ENCODE measurements at places on chromosomes 5 and 9. TPM values are rescaled to one million over a fixed set of nuclear protein-coding genes. Genes with fewer than 3 reads are reported as not detected.

GRCh38 chr5:163079618-163080017, 357.8 kb upstream of the CCNG1 start:
- H3K27me3 ChIP-seq: no peaks in the 10 kb centered on the region
- no peak for DNase-seq
- no peak overlapping the region for H3K4me3 ChIP-seq
- H3K4me1 ChIP-seq: no peaks in the 10 kb centered on the region
- H3K27ac ChIP-seq: no peak overlapping the region
- no peaks in the 10 kb centered on the region for H3K36me3 ChIP-seq

DNA sequence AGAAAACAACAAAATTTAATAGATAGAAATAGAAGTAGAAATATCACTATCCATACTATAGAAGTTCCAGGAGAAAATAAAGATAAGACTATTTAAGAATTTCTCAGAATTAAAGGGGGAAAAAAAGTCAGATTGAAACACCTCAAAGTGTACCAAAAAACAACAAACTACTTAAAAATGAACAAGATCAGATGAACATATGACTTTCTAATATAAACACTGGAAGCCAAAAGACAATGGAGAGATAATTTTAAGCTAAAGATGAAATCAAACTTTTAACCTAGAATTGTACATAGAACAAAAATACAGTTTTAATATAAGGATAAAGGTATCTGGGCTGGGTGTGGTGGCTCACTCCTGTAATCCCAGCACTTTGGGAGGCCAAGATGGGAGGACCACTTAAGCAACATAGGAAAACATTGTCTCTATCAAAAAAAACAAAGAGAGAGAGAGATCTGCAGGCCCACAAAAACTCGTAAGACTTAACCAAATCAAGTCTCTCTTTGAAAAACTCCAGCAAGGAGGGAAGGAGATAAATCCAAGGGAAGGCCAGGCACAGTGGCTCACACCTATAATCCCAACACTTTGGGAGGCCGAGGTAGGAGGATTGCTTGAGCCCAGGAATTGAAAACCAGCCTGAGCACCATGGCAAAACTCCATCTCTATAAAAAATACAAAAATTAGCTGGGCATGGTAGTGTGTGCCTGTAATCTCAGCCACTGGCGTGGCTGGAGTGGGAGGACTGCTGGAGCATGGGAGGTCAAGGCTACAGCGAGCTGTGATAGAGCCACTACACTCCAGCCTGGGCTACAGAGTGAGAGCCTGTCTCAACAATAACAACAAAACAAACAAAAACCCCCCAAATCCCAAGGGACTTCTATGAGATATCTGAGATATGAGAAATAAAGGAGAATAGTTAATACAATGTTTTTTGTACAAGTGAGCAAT, 32.4 kb downstream of the ABHD17B start:
- no peak for DNase-seq
- H3K27me3 ChIP-seq: no peaks in the 10 kb centered on the region
- H3K4me1 ChIP-seq: peaks cover 2% of the 10 kb centered on the region
- no peak overlapping the region for H3K4me3 ChIP-seq

GRCh38 chr5:144207875-144208444, 37.3 kb downstream of the KCTD16 start:
- H3K27ac ChIP-seq: no peak overlapping the region
- H3K4me1 ChIP-seq: no peaks in the 10 kb centered on the region
- no peaks in the 10 kb centered on the region for H3K36me3 ChIP-seq
- peaks cover 24% of the 10 kb centered on the region for H3K27me3 ChIP-seq
- no peak overlapping the region for H3K4me3 ChIP-seq
- no peak for DNase-seq

DNA sequence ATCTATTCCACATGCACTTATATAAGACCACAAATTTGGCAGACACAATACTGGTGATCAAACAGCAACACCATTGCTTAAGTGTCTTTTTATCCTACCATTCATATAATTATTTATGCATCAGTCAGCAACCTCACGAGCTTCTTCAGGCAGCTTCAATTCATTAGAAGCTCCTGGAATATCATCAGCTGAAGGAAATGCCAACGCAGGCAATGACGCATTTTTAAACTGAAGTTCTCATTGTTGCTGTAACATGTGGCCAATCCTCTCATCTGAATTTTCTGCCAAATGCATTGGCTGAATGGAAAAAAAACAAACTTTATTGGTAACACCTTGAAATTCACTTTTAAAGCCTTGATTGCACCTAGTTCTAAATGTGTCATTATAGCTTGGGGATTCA, 376.4 kb upstream of the RGMB start:
- no peaks in the 10 kb centered on the region for H3K36me3 ChIP-seq
- no peaks in the 10 kb centered on the region for H3K27me3 ChIP-seq
- no peak overlapping the region for H3K27ac ChIP-seq
- no peak for DNase-seq
- H3K4me1 ChIP-seq: no peaks in the 10 kb centered on the region
- no peak overlapping the region for H3K4me3 ChIP-seq

DNA sequence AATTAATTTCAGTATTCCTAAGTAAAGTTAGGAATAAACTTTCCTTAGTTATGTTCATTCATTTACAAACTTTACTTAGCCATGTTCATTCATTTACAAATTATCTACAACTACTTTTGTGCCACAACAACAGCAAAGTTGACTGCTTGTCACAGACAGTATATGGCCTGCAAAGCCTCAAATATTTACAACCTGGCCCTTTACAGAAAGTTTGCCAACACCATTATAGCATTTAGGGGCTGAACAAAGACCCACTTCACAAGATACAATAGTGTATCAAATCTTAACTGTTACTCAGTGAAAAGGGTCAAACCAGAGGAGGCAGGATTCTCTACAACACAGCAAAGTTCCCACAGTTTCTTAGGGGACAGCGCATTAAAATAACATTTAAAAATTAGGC, 9.7 kb upstream of the OTULINL start:
- no peaks in the 10 kb centered on the region for H3K27me3 ChIP-seq
- H3K4me1 ChIP-seq: no peaks in the 10 kb centered on the region
- H3K36me3 ChIP-seq: no peaks in the 10 kb centered on the region
- H3K4me3 ChIP-seq: no peak overlapping the region

DNA sequence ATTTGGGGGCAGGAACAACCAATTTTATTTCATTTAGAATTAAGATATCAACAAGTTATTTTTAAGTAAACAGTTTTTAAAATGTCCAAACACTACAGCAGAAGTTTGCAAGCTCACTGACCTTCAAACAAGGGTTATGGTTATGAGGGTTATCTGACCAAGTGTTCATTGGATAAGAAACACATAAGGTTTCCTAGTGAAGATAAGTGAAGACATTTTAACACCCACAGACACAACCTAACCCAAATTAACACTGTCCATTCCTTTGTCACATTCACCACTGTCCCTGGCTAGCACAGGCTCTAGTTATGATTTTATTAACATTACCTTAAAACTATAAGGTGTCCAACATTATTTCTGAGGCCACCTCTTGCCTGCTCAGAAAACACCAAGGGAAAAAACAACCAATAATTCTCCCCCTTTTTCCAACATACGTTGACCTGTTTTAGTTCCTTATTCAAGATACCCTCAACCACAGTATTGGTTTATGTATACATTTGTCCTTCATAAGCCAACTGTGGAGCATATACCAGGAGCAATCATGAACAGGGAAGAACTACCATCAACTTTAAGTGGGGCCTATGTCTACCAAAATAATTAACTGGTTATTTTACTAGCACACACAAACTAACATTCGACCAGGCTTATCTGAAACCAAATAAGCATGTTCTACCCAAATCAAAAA, 4.0 kb downstream of the ETF1 start:
- no peaks in the 10 kb centered on the region for H3K27me3 ChIP-seq
- no peak for DNase-seq
- peaks cover 14% of the 10 kb centered on the region for H3K4me1 ChIP-seq
- H3K4me3 ChIP-seq: no peak overlapping the region
- no peak overlapping the region for H3K27ac ChIP-seq

- peaks cover 53% of the 10 kb centered on the region for H3K36me3 ChIP-seq
- H3K27ac ChIP-seq: no peak overlapping the region
Measured at GRCh38 chr9:98085058-98085457, 28.5 kb downstream of the NANS start.

- H3K27ac ChIP-seq: no peak overlapping the region
- no peak for DNase-seq
- no peaks in the 10 kb centered on the region for H3K4me1 ChIP-seq
- no peaks in the 10 kb centered on the region for H3K36me3 ChIP-seq
- no peak overlapping the region for H3K4me3 ChIP-seq
Measured at GRCh38 chr9:105459336-105459735, 11.5 kb downstream of the FSD1L start.

The FOXE1 gene
- total RNA-seq: 0.24 TPM

The PHF24 gene
- total RNA-seq: 0.28 TPM

The FBP2 gene
- total RNA-seq: 0.38 TPM

The CBY3 gene
- total RNA-seq: 0.19 TPM

The CARD19 gene
- total RNA-seq: 25.3 TPM

The PCDHGB6 gene
- 0.61 TPM for total RNA-seq

The MPDZ gene
- total RNA-seq: 5.1 TPM
